ENCODE measurements at places on chromosomes 12 and 14.

- DNase-seq = no peak
Observed at GRCh38 chr12:127664901-127665300, 602.1 kb upstream of the TMEM132C start.

- DNase-seq = peak; percentile 22
Observed at GRCh38 chr12:113479590-113480335, 8.1 kb upstream of the LHX5 start.

- no peak for DNase-seq
Observed at GRCh38 chr14:22381408-22381760, 207.6 kb downstream of the DAD1 start.

DNA sequence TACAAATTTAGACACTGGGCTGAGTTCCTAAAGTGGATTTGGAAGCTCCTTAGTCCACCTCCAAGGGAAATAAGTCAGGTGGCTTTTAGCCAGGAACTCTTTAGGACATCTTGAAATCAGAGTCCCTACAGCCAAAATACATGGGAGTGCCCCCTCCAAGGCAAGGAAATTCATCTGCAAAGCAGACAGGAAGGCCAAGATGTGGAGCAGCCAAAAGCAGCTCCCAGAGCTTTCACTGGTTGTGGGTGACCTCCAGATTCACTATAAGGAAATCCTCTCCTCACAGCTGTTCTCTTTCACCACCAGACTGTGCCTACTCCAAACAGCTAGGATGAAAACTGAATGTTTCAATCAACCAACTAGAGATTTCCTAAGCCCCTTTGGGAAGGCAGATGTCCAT lies 6.6 kb downstream of the TTC9 start:
- no peak for DNase-seq

DNA sequence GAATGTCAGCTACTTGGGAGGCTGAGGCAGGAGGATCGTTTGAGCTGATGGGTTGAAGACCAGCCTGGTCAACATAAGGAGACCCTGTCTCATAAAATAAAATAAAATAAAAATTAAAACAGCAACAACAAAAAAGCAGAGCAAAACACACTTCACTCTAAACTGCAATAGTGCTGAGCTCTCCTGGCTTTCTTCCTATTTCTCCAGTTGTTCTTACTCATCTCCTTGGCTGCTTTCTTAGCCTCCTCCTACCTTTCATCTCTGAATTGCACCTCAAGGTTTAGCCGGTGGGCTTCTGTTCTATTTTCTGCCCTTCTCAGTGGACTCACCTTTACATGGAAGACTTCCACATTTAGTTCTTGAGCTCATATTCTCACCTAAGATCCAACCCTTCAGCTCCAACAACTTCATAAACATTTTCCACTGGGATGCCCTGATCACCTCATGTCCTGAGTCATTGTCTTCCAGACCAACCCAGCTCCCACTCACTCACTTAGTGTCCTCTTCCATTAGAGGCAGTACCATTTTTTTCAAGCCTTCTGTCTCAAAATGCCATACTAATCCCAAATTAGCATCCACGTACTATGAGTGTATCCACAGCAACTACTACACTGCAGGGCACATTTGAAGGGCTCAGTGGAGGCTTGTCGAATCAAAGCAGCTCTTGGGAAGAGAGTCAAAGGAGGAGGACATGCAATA lies 41.2 kb upstream of the TMED10 start:
- DNase-seq = no peak

DNA sequence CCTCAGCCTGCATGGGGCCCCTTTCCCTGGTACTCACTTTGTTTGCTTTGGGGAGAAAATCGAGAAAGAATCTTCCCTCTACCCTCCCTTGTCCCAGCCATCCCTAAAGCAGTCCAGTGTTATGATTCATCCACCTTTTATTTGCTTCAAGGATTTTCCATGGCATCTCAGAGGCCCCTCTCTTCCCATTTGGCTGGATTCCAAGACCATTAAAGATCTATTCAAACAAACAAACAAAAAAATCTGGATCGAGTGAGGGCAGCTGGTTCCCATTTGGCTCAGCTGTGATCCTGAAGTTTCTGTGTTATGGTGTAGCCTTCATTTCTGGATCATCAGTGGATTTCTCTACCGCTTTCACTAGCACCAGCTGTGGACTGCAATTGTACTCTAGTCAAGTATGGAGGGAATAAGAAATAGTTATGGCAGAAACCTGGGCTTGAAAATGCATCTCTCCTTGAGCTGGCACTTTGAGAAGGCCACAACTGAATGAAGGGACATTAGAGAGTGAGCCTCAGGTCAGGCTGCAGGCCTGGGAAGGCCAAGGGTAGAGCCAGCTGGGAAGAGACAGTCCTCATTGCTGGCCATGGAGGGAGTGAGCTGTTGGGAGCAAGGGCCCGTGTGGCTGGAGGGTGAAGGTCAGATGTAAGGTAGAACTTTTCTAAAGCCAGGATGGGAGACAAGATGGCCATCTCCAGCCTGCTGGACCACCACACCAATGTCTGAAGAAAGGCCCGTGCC lies 13.7 kb downstream of the KRT71 start:
- no peak for DNase-seq

- DNase-seq = peak; percentile 89
Observed at GRCh38 chr14:55430024-55430690, 10.3 kb downstream of the TBPL2 start.

DNA sequence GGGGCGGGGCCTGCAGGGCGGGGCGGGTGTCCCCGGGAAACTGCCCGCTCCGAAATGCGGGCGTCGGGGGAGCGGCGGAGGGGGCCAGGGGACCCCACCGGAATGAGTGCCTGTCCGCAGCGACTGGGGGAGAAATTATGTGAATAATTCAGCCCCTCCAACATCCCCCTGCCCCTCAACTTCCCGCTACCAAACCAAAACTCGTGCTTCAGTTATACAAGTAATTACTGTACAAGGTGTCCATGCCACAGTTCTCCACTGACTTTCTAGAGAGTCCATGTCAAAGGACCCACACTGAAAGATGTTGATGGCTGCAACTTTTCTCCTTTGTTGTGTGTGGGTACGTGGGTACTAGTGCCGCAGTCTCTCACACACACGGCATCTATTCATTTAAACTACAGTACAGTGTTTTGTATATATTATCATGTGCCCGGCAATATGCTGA lies 414 bp upstream of the CDK17 start:
- DNase-seq = peak; percentile 61

GRCh38 chr12:116301621-116302020 lies 24.1 kb upstream of the MED13L start:
- DNase-seq = no peak

DNA sequence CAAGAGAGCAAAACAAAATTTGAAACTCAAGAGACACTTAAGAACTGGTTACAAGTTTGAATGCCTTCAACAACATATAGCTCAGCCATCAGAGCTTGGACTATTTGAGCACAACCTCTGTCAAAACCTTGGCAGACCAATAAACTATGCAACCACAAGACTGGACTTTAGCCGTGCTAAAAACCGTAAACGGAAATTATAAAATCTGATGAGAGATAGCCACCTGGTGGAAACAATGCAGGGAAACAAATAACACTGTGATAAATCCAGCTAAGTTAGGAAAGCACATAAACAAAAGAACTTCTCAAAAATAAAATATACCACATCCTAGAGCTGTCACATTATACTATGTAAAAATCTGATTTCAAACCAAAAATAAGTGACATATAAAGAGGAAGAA lies 1074.2 kb upstream of the NOVA1 start:
- no peak for DNase-seq

GRCh38 chr12:106120519-106121105 lies 18.1 kb downstream of the NUAK1 start:
- DNase-seq = no peak

GRCh38 chr14:68891851-68892660 lies 87.0 kb downstream of the ACTN1 start:
- no peak for DNase-seq

DNA sequence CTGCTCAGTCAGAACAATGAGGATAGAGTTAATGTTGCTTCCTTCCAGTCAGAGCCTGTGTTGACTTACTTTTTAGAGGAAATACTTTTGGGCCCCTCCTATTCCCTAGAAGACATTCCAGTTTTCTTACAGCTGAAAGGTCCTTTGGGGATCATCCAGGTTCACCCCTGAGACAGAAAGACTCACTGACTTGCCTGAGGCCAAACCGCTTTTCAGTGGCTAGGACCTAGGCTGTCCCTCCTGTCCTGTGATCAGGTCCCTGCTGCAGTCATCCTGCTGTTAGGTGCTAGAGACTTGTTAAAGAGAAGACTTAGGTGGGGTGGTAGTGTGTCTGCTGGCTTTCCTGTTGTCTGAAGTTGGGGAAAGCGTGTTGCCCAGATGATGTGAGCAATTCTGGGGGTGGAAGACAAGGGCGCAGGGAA lies 39.6 kb downstream of the SUSD6 start:
- DNase-seq = no peak

GRCh38 chr14:93859957-93860356 lies 67.2 kb upstream of the FAM181A start:
- DNase-seq = no peak

- DNase-seq = no peak
Observed at GRCh38 chr12:116604951-116605641, 45.9 kb downstream of the MAP1LC3B2 start.

GRCh38 chr14:44640416-44640815 lies 133.3 kb upstream of the FSCB start:
- DNase-seq = no peak

DNA sequence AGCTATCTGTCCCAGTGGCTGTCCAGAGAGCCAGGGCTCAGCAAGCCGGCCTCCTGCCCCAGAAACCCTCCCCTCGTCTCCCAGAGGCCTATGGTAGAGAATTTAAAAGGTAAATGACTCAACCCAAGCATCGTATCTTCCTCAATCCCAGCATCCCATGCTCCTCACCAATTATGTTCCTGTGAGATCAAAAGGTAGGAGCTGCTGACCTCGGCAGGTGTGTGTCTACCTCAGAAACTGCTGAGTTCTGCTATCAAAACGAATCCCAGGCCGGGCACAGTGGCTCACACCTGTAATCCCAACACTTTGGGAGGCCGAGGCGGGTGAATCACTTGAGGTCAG lies 49.3 kb downstream of the FOXN3 start:
- DNase-seq = no peak

DNA sequence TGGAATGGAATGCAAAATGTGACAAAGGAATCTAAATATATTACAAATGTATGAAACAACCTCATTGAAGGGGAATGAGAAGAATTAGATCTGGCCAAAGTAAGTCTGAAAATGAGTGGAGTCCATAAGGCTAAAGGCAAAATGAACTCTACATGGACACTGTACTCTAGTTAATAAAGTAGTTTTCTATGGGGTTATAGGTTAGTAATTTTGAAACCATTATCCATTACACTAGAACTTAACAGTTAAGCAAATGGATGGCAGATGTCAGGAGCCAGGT lies 222.1 kb downstream of the NUAK1 start:
- no peak for DNase-seq

DNA sequence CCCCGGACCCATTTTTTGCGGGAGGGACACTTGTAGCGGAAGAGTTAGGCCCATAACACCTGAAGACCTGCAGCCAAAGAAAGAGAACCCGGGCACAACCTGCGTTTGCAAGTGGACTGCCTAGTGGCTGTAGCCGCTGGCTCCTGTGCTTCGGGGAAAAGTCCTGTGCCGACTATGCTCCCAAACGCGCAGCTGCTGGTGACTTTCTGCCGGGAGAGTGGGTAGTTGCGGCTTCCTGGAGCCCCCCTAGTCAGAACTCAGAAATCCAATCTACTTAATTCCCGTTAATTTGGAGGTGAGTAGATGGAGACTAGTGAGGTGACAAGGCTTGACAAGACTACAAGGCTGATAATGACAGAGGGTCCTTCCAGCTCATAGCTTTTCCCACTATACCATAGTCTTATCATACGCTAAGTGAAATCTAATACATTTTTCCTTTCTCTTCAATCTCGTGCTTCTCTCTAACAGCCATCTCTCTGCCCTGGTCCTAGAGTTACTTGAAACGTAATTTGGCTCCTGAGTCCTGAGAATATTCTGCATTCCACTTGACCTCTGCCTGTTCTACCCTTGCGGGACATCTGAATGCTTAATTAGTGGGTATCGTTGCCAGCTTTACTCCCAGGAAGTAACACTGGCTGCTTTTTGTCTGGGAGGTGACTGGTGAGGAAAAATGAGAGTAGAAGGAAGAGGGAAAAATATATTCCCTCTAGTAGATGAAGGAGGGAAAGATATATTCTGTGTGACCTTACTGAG lies 556 bp downstream of the MTHFD1 start:
- DNase-seq = no peak

DNA sequence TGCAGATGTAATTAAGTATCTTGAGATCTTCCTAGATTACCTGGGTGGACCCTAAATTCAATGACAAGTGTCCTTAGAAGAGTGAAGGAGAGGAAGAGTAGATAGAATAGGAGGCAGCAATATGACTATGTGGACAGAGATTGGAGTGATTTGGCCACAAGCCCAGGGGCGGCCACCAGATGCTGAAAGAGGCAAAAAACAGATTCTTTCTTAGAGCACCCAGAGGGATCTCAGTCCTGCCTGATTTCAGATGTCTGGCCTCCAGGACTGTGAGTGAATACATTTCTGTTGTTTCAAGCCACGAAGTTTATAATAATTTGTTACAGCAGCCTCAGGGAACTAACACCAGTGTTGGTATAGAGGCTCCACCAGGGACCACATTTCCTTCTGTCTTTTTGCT lies 67.3 kb downstream of the DACT1 start:
- DNase-seq = no peak

DNA sequence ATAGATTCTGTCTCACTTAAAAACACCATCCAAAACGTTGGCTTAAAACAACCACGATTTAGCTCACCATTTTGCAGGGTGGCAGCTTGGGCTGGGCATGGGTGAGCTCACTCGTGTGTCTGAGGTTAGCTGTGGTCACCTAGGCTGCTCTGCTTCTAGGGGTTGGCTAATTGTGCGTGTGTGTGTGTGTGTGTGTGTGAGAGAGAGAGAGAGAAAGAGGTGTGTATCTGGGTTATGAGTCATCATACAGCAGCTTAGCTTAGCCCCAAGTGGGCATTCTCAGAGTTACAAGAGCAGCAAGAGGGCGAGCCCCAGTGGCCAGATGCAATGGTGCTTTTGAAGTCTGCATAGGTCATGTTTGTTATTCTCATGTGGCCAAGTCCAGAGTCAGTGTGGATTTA lies 6.0 kb downstream of the FBXW8 start:
- peak; percentile 81 for DNase-seq

DNA sequence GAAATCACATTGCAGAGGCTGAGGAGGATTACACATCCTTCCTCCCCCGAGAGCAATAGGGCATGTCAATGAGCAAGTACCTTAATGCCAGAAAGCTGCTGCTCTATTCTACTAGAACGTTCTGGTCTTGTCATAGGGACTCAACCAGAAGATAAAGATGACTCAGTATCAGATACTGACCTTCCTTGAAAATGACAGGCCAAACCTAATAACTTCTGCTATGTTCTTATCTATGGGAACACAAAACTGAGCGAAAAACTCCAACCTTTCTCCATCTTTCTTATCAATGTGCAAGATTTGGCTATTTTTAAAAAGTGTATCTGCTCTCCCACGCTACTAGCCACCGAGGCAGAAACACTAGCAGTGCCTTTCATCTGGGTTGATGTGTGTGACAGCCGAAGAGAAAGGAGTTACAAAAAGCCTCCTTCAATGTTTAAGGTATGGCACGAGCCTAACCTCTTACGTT lies 5.5 kb downstream of the CCDC92 start:
- DNase-seq = peak; percentile 54

GRCh38 chr12:51187370-51187987 lies 14.5 kb upstream of the TFCP2 start:
- no peak for DNase-seq

- peak; percentile 24 for DNase-seq
Observed at GRCh38 chr12:48739618-48740269, 23.2 kb upstream of the CCNT1 start.

Data from hematopoietic multipotent progenitor cell treated with erythropoietin and hydrocortisone succinate and interleukin-3 and kit ligand, for 8 days (in vitro differentiated cells).